ENCODE measurements at places on chromosomes 12 and 14. TPM values are rescaled to one million over a fixed set of nuclear protein-coding genes. Genes with fewer than 3 reads are reported as not detected.

The RARG gene
- total RNA-seq, result 5.5 TPM

The ADAMTS20 gene
- 0.03 TPM for total RNA-seq

The MYO1H gene
- total RNA-seq, result not detected

The CNOT2 gene
- total RNA-seq, result 108 TPM

The RTL1 gene
- total RNA-seq, result 0.08 TPM

The SLC17A8 gene
- total RNA-seq, result 0.08 TPM

The DLGAP5 gene
- total RNA-seq, result 81.7 TPM

The NUAK1 gene
- 4.0 TPM for total RNA-seq

The SDR9C7 gene
- total RNA-seq, result not detected

The XPOT gene
- total RNA-seq, result 76.4 TPM

The NINJ2 gene
- total RNA-seq, result not detected

The PLBD1 gene
- total RNA-seq, result not detected

The ALX1 gene
- total RNA-seq, result 10.5 TPM

The HSPB8 gene
- total RNA-seq, result 3.3 TPM

The PSMA3 gene
- 193 TPM for total RNA-seq

The TMEM132C gene
- not detected for total RNA-seq

The GLI1 gene
- 174 TPM for total RNA-seq
